Bone marrow (tissue), 2 donors: ENCODE measurements at places on chromosomes 2 and 18.

- no peak for DNase-seq
Observed at GRCh38 chr2:39593439-39594393, 72.0 kb upstream of the TMEM178A start.

DNA sequence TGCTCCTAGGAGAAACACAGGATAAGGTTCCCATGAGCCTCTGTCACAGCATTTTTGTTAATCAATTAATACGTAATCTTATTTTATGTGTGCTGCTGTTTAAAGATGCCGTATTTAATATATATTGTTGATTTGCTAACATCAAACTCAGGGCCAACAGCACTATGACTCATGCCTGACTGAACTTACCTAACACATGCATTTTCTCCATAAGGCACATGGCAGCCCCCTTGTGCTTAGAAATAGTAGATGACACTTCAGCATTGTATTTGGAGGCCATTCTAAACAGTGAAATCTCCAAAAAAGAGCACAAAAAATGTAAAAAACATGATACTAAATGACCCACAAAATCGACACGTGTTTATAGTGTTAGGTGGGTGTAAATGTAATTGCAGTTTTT, 314.8 kb downstream of the MYCN start:
- DNase-seq = no peak

GRCh38 chr2:152523091-152523490, 188.1 kb downstream of the FMNL2 start:
- DNase-seq = no peak

- DNase-seq = no peak
Observed at GRCh38 chr2:98070081-98070480, 16.9 kb upstream of the VWA3B start.

- DNase-seq = no peak
Observed at GRCh38 chr2:179422037-179422643, 157.5 kb upstream of the SESTD1 start.

- DNase-seq = no peak
Observed at GRCh38 chr2:117723483-117723882, 91.0 kb upstream of the DDX18 start.

- DNase-seq = no peak
Observed at GRCh38 chr2:207503234-207503633, 26.5 kb upstream of the CREB1 start.

DNA sequence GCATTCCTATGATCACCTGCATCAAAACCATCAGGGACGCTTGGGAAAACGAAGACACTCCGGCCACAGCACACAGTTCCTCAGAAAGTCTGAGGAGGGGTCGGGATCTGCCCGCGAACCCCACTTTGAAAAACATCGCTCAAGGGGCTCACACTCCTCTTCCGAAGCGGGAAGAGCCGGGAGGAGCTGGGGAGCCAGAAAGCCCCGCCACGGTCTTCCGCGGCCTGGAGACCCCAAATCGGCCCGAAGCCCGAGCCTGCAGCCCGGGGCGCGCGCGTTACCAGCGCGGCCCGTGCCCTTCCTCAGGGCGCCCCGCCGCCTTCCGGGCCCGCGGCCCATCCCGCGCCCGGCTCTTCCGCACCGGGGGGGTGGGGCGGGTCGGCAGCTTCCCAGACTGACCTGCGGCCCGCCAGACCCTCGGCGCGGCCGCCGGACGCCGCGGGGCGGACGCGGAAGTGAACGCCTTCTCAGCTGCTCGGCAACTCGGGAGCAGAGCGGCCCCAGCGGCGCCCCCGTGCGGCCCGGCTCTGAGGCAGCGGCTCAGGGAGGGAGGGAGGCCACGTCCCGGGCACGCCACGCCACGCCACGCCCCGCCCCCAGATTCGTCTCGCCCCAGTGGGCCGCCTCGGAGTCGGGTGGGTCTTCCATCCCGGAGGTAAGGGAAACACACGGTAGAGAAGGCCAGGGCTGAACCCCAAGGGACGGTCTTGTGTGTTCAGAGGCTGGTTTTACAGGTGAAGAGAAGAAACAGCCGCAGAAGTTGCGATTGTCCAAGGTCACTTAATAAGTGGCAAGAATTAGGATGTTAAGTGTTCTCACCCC, at the start of gene KCTD18:
KCTD18 (minus strand) TSS at position 457 of the 822 bp plus-strand sequence. CDS start 3,052 bp downstream, outside the sequence.
- peak; percentile 65 for DNase-seq

DNA sequence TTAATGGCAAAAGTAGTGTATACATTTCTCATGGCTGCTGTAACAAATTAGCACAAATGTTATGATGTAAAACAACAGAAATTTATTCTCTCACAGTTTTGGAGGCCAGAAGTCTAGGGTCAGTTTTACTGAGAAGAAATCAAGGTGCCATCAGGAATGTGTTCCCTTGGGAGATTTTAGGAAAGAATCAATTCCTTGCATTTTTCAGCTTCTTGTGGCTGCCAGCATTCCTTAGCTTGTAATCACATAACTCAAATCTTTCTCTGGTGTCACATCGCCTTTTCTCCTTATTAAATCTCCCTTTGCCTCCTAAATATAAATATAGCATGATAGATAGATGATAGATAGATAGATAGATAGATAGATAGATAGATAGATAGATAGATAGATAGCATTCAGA, 307.0 kb upstream of the REG3G start:
- no peak for DNase-seq

DNA sequence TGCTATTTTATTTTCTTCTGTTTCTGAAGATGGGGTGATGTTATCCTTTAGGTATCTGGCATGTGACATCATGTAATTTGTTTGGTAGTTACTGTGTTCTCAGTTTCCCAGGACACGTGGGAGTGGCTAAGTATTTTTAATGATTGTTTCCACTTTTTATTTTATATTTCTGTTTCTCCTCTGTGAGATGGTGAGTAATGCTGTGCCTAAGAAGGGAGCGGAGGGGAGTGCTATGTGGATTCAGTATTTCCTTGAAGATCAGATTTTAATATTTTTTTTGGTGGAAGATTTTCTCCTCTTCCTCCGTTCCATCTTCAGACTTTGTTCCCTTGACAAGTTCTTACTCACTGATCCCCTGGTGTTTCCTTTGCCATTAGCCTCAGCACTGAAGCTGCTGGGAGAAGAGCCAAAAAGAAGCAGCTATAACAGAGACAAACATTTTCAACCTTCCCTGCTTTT, 180.0 kb upstream of the MMADHC start:
- DNase-seq = no peak

DNA sequence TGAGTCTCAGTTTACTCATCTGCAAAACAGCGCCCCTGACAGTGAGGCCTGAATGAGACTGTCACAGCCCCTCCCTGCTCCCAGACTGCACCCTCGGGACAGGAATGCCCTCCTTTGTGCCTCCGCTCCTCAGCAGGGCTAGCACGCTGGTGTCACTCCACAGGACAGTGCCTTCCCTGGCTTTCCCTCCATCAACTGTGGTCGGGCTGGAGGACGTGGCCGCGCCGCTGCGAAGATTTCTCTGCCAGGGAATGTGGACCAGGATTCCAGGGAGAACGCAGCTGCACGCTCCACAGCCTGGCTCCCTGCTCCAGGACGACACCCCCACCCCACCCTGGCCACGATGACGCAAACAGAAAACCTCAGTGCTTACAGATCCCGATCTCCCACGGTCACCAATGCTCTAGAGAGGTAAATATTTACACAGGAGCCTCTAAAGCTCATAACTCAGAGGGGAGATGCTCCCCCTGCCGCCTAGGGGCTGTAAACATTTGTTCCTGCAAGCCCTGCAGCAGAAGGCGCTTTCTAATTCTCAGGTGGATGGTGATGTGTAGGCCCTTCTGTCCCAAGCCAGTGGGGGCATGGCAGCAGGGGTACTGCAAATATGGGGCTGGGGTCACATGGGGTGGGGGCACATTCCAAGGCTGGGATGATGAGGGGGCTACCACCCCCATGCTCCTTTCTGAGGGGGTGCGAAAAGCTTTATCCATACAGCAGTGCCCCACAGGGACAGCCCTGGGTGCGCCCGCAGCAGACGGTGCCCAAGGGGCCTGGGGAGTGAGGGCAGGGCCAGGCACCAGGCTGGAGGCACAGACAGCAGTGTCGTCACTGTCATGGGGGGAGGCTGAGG, 12.4 kb downstream of the HS6ST1 start:
- DNase-seq = no peak

- DNase-seq = no peak
Observed at GRCh38 chr18:78768221-78768620, 211.4 kb upstream of the SALL3 start.

DNA sequence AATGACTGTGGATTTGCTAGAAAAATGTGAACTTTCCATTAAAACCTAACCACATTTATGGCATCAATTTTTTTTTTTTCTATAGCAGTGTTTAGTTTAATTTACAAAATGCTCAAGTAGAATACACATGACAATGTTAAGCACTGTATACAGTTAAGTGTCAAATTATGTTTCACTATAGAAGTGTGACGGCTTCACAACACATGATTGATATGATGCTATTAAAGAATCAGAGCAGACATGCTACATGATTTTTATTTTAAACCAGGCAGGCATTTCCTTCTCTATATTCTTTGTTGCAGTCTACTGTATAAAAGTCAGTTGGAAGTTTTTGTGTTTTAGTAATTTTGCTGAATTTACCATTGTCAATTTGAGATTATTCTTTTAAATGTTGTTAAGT, 43.6 kb downstream of the PROKR1 start:
- no peak for DNase-seq

- DNase-seq = no peak
Observed at GRCh38 chr2:209806318-209806717, 34.7 kb downstream of the UNC80 start.

GRCh38 chr2:20448977-20449306, 2.1 kb downstream of the RHOB start:
- no peak for DNase-seq

- no peak for DNase-seq
Observed at GRCh38 chr2:10787176-10787968, 25.2 kb downstream of the PDIA6 start.
